Stimulated activated CD4-positive, alpha-beta T cell treated with anti-CD3 and anti-CD28 coated beads, Interleukin-1b, Interleukin-23, amount 100 ng/mL, for 4 hours (primary cell): ENCODE measurements at places on chromosomes 2 and 18.
A peak's percentile ranks its signal among the peaks of the same experiment; 100 is the strongest.

DNA sequence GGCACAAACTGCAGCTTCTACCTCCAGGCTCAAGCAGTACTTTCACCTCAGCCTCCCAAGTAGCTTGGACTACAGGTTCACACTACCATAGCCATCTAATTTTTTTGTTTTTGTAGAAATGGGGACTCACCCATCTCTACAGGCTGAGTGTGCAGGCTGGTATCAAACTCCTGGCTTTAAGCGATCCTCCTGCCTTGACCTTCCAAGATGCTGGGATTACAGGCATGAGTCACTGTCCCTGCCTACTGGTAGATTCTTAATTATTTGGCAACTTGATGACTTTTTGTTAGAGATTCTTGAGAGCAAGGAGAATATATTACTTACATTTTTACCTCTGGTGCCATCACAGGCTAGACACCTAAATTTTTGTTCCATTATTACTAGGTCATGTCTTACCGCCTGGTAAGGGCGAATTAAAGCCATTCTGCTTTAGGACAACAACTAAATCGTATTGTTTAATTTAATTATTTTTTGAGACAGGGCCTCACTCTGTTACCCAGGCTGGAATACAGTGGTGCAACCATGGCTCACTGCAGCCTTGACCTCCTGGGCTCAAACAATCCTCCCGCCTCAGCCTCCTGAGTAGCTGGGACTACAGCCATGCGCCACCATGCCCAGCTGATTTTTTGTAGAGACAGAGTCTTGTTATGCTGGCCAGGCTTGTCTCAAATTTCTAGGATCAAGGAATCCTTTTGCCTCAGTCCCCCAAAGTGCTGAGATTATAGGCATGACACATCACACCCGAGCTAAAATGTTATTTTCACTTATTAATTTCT lies 15.7 kb downstream of the DYNC1I2 start:
- no peak for DNase-seq

DNA sequence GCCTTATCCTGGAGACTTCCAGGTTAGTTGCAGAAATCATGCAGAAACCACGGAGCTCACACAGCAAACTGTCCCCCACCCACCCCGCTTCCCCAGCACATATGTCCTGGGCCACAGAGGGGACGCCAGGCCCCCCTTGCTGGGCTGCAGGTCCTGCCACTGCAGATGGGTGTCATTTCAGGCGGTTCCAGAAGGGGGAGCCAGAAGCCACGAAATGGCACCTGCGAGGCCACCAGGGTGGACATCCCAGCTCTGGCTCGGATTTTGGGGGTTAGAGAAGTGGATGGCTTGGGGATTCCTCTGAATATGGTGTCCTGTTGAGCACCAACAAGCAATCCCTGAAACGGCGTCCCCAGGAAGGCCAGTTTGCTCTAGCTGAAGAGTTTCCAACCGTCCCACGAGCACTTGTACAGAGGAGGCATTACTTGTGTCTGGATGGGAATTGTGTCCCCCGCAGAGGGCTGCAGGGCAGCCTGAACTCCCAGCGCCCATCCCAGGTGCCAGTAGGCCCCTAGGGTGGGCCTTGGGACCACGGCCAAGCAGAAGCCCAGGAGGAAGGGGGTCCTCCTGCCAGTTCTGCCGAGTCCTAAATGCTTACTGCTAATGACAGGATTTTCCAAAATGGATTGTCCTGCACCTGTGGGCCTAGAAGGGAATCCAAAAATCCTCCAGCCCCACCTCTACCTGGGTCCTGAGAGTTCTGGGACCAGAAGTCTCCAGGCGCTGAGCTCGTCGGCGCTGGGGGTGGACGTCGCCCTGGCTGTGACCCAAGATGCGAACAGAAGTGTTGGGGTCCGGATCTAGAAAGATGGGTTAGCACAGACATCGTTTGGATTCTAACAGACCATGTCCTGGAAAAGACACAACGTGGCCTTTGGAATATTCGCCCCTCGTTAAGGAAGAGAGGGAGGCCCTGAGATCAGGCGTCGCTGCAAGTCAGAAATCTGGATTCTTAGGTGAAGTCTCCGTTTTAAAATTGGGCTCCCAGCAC lies 14.6 kb upstream of the NFATC1 start:
- DNase-seq: peak; percentile 70

GRCh38 chr2:45042401-45042800 lies 33.1 kb upstream of the SIX2 start:
- no peak for DNase-seq

- peak; percentile 32 for DNase-seq
Observed at GRCh38 chr2:167292430-167293171, 404.3 kb downstream of the XIRP2 start.
